ENCODE measurements at places on chromosomes 3 and 15.

GRCh38 chr15:74233851-74234597 lies 2.1 kb upstream of the CCDC33 start:
- no peak for DNase-seq

DNA sequence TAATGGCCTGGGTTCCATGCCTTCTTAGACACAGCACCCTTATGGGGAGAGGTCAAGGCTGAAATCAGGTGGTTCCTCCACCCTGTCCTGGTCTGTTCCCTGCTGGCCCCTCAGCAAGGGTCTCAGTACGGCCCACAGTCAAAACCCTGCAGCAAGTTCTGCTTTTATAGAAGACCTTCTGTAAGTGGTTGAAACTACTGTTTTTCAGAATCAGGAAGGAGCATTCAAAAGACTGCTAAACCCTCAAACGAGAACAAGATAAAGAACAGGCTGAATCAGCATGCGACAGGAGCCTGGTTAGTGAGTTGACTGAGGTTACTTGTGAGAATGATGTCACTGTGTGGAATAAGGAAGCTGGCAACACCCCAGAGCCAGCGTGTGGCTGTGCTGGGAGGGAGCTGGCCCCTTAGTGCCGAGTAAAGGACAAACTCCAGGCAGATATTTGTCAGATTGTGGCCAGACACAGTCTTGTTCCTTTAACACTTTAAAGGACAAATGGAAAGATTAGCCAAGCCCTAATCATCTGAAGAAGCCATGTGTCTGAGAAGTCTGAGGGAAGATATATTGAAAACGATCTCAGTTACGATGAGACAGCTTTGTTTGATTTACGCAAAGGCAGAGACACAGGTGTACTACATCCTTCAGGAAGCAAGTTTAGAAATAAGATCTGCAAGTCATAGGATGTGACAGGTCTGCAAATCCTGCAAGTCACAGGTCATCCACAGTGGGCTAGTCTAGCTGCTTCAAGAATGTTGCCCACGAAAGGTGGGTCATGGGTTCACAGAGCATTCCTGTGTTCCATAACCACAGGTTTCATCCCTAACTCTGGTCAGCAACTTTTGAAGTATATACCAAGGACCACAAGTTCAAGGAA lies 54.0 kb downstream of the B3GNT5 start:
- DNase-seq, result no peak

DNA sequence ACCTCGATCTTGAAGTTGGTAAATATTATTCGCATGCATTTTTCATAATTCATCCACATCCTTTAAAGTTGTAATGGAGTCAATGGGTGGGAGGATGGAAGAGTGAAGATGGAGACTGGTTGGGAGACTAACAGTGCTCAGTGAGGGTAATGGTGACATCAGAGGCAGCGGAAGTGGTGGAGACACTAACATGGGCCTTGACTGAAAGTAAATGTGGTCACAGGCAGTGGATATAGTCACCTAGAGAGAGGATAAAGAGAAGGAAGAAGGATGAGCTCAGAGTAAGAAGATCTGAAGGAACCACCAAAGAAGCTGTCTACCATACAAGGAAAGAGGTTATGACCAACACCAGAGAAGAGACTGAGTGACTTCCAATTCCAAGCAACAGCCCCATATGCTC lies 281.6 kb upstream of the STT3B start:
- DNase-seq, result no peak

- no peak for DNase-seq
Observed at GRCh38 chr3:57017459-57017845, 43.0 kb upstream of the SPATA12 start.

GRCh38 chr3:138442433-138442832 lies 8.0 kb downstream of the ESYT3 start:
- no peak for DNase-seq

- DNase-seq, result no peak
Observed at GRCh38 chr3:56123487-56123886, 344.8 kb downstream of the ERC2 start.

DNA sequence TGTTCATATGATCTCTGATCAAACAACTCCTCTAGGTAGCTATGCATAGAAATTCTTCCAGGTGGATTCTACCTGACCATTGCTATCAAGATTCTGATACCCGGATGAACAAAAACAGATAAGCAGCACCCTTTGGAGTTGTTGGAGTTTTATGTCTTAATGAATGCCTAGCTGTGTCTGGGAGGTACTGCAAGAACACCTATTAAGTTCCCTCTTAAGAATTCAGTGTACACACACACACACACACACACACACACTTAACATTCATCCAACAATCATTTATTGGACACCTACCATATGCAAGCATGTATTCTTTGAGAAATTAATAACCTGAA lies 58.1 kb upstream of the FNDC3B start:
- no peak for DNase-seq

- DNase-seq, result no peak
Observed at GRCh38 chr3:149216193-149216869, 5.3 kb downstream of the CP start.

DNA sequence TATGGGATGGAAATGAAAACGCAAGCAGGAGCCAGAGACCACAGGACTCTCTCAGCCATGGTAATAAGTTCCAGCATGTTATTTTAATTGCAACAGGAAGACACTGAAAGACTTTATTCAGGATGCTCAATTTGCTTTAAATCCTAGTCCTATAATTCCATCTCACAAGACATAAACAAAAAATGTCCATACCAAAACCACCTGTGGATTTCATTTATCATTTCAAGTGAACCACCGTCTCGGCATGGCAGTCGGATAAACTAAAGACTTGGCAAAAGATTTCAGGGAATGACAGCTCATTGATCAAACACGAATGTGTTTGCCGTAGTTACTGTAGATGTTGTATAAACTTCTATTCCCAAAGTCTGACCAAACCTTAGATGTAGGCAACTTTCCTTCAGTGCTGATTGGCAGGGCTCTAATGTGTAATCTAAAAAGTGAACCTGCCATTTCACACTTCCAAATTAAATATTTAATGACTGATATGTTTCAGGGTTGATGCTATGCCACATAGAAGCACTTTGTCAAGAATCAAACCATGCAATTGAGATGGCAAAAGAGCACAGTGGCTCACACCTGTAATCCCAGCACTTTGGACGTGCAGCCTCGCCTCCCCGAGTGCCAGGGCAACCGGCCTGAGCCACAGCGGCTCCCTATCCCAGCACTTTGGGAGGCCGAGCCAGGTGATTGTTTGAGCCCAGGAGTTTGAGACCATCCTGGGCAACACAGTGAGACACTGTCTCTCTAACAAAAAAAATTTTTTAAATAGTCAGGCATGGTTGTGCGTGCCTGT lies 331.7 kb downstream of the MAGI1 start:
- no peak for DNase-seq

GRCh38 chr15:33310481-33311311 lies at the start of gene RYR3:
Gene RYR3 (plus strand): TSS chr15:33310967. CDS start chr15:33311046, 79 bp downstream.
- no peak for DNase-seq

DNA sequence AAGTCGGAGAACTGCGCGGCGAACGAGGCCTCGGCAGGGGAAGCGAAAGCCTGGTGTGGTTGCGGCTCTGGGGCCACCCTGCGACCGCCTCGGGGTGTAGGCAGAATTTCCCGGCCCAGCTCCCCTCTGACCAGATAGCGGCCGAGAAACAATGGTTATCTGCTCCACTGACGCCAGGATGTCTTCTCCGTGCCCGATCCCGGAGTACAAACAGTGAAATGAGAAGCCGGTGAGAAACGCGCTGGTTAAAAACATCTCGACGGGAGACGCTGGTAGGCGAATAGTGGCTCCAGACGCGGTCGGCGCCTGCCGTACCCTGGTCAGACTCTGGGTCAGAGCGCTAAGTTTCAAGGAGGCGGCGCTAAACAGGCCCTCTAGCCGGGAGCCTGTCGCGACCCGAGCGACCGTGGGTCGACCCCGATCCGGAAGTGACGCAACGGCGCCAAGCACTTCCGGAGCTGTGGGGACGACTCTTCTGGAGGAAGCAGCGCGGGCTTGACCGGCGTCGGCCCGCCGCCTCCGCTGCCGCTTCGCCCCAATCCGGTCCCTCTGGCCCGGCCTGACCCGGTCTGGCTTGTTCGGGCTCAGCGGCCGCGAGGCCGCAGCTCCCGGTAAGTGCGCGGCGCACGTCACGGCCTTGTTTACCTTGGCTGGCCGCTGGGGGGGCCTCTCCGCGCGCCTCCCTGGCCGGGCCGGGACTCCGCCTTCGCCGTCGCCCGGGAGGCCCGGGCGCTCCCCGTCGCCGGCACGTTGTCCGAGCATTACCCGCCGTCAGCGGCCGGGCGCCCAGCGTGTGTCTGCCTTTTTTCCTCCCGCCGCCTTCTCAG lies at the start of gene ARIH2:
Gene ARIH2 (plus strand): TSS at position 455 of the 827 bp plus-strand sequence. CDS start 8,717 bp downstream, outside the sequence.
- DNase-seq, result peak; percentile 82

- DNase-seq, result no peak
Observed at GRCh38 chr3:151386056-151386455, 1.5 kb upstream of the P2RY12 start.

DNA sequence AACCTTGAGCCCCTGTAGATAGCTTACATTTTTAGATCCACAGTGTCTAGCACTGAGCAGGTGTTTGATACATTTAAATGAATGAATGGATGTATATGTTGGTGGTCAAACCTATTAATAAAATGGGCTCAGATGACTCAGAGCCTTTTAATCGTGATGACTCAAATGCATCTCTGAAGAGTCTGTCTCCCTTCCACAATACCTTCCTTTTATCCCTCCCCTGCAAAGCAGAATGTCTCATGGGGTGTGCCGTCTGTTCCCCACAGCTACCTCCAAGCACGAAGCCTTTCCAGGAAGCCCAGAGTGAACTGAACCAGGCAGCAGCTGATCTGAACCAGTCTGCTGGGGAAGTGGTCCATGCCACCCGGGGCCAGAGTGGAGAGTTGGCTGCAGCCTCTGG lies 303.5 kb upstream of the TPM1 start:
- DNase-seq, result no peak
